ENCODE measurements at places on chromosomes 16 and 17.

DNA sequence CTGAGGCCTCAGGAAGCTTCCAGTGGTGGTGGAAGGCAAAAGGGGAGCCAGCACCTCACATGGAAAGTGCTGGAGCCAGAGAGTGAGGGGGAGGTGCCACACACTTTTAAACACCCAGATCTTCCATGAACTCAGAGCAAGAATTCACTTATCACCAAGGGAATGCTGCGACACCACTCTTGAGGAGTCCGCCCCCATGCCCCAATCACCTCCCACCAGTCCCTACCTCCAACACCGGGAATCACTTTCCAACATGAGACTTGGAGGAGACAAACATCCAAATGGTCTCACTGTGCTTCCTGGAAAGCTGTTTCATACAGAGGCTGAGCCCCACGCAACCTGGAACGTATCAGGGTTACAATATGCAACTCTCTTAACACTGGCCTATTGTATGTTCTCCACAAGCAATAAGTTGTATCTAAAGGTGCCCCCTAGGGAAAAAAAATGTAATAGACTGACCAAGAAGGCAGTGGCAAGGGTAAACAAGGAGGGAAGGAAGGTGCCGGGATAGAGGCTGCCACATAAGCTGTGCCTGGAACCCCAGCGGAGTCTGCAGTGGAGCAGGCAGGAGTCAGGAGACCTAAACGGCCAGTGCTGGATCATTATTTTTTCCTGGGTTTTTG, 106.7 kb upstream of the FOXF1 start:
- no peak for DNase-seq

- no peak for DNase-seq
Observed at GRCh38 chr17:1762901-1763898, 1.3 kb downstream of the SERPINF1 start.

DNA sequence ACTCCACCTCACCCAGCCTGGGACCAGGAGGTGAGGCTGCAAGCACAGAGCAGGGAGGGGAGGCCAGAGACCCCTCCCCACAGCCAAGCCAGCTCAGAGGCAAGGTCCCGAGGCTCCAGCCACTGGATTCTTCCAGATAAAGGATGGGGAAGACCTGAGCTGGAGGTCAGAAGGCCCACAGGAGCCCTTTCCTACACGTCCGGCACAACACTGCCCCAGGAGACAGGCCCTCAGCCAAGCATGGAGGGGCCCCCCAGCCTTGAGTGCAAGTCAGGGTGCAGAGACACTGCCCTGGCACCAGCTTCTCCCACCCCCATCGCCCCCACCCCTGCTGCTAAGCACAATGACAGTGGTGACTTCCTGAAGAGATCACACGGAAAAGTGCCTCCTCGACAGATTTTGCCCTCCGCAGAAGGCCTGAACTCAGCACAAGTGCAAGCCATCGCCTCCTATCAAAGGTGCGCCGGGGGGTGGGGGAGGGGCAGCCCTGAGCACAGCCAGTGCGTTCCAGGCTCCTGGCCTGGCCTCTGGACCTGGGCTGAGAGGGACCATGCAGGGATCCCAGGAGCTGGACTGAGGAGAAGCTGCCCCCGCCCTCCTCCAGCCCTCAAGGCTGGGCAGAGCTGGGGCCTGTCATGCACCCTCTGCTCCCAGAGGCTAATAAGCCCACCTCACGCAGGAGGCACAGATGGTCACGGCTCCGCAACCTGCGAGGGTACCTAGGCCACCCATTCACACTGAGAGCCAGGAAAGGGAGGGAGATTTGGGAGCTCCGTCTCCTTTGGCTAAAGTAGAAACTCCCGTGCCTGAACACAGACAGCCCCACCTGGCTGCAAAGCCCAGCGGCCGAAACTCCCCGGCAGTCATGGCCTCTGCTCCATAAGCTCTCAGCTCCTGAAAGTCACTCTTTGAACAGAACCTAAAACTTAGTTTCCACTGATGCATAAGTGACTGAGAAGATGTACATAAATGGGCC, 2.7 kb downstream of the MAFG start:
- DNase-seq, result peak; percentile 36

GRCh38 chr16:83768986-83769385, 38.8 kb upstream of the HSBP1 start:
- DNase-seq, result no peak

- DNase-seq, result no peak
Observed at GRCh38 chr16:55542459-55543082, 23.9 kb upstream of the CAPNS2 start.

DNA sequence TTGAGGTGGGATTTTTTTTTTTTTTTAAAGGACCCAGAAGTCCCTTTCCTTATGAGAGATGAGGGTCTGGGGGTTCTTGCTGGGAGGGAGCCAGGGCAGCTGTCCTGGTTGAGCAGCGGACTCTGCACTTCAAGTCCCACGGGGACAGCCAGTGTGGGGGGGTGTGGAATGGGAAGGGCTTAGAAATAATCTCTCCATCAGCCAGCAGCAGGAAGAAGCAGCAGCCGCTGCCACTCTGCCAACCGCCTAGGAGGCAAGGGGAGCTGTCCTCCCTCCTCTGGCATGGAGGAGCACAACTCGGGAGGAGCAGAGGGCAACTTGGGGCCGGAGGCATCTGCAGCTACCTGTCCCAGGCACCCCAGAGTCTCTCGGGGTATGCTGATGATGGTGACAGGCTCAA, at the start of gene KCNG4:
KCNG4 (minus strand) TSS at position 104 of the 400 bp plus-strand sequence. CDS start 2,527 bp downstream, outside the sequence.
- no peak for DNase-seq

DNA sequence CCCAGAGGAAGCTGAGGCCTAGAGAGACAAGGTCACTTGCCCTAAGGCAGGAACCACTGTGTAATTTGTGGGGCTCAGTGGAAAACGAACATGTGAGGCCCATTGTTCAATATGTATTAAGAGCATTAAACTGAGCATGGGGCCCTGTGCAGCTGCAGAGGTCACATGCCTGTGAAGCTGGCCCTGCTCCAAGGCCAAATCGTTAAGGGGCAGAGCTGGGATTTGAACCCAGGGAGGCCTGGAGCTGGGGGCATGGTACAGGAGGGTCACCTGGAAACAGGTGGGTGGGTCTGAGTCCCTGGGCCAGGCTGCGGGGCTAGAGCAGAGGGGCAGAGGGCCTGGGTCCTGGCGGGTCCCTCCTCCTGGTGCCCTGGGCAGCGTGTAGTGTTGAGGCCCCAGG, 19.7 kb downstream of the C16orf74 start:
- no peak for DNase-seq

GRCh38 chr16:23491490-23492391, 18.6 kb downstream of the GGA2 start:
- no peak for DNase-seq

GRCh38 chr16:6375465-6376075, 957.1 kb upstream of the RBFOX1 start:
- no peak for DNase-seq

DNA sequence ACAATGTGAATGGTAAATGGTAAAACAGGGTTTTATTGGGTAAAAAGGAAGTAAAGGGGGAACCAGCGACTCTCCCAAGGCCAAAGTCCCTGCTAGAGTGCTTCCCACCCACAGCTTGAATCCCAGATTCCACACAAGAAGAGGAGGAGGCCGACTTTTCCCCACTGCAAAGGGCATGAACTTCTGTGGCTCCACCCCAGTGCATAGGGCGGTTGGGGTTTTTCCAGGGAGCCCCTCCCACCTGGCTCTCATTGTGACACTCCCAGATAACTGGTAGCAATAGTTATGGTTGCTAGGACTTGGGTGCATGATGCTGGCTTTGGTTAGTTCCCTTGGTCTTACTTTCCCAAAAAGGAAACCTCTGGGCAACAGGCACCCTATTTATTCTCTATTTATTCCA, 666.0 kb upstream of the CA10 start:
- no peak for DNase-seq

- DNase-seq, result no peak
Observed at GRCh38 chr17:29039764-29040598, 3.0 kb upstream of the PIPOX start.

- DNase-seq, result no peak
Observed at GRCh38 chr16:76574651-76575050, 297.4 kb downstream of the CNTNAP4 start.

- no peak for DNase-seq
Observed at GRCh38 chr16:12148120-12148519, 171.6 kb downstream of the SNX29 start.

GRCh38 chr16:67198238-67198734, 645 bp upstream of the ELMO3 start:
- peak; percentile 36 for DNase-seq

- DNase-seq, result no peak
Observed at GRCh38 chr17:73549841-73550430, 94.3 kb downstream of the SDK2 start.

GRCh38 chr16:75244844-75245758, 6.3 kb downstream of the BCAR1 start:
- DNase-seq, result no peak

DNA sequence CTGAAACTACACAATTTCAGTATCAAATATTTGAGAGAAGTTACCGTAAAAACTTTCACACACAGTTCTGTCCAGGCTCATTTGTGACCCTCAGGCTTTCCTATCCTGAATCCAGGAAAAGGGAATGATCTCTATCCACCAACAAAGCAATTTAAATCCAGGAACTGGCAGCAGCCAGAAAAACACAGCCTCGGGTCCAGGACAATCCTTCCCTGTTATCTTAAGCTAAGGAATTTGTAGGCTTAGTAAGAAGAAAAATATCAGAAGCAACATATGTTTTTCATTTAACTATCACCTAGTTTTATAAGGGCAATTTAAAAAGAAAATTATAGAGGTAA, 47.1 kb downstream of the TEX2 start:
- DNase-seq, result no peak

DNA sequence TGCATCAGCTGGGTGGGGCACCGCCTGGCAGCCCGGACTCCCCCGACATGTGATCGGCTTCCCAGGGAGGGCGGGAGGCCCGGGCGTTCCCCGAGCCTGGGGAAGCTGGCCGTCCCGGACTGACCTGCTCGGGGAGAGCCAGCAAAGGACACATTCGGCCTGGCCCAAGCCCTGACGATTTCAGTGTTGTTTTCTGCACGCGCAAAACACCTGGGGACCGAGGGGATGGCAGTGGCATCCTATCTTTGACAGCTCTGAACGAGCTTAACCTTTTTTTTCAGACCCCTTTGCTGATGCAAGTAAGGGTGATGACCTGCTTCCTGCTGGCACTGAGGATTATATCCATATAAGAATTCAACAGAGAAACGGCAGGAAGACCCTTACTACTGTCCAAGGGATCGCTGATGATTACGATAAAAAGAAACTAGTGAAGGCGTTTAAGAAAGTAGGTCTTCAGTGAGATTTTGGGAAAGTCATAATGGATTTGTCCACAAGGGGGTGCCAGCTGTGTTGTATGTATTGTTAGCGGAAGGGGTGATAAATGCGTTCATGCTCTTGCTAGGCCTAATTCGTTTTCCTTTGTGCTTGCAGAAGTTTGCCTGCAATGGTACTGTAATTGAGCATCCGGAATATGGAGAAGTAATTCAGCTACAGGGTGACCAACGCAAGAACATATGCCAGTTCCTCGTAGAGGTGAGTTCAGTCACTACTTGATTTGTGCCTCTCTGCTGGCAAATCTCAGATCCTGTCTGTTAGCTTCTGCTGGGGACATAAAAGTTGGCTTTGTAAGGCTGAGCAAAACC, 1.0 kb downstream of the EIF1 start:
- peak; percentile 74 for DNase-seq

DNA sequence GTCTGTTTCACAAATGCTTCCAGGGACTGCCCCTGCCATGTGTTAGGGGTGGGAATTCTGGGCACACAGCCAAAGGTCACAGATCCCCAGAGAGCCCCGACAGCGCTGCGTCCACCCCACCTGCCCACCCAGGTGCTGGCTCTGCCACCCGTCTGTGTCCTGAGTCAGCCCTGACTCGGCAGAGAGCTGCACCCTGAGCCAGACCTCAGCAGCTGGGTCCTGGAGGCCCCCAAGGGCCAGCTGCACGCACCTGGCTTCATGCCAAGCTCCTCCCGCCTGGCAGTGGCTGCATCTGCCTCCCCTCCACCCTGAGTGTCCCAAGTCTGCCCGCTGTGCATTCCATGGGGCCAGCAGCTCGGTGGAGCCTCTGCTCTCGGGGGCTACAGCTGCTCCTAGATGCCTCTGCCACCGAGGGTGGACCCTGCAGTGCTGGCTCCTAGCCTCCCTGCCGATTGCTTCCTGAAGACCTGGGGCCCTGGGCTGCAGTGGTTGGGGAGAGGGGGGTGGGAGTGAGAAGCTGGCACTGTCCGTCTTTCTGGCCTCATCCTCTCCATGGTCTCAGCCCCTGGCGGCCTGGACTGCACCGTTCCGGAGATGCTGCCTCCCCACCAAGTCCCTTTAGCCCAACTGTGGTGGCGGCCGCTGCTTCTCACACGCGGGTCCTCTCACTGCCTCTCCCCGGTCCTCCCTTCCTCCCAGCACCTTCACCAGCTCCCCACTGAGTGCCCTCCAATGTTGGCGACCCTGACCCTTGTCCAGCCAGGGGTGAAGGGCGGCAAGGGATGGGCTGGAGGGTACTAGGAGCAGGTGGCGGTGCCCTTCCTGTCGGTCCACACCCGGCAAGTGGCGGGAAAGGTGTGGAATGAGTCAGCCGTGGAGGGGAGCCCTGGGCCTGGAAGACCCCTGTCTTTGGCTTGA, 3.0 kb downstream of the SECTM1 start:
- DNase-seq, result no peak

DNA sequence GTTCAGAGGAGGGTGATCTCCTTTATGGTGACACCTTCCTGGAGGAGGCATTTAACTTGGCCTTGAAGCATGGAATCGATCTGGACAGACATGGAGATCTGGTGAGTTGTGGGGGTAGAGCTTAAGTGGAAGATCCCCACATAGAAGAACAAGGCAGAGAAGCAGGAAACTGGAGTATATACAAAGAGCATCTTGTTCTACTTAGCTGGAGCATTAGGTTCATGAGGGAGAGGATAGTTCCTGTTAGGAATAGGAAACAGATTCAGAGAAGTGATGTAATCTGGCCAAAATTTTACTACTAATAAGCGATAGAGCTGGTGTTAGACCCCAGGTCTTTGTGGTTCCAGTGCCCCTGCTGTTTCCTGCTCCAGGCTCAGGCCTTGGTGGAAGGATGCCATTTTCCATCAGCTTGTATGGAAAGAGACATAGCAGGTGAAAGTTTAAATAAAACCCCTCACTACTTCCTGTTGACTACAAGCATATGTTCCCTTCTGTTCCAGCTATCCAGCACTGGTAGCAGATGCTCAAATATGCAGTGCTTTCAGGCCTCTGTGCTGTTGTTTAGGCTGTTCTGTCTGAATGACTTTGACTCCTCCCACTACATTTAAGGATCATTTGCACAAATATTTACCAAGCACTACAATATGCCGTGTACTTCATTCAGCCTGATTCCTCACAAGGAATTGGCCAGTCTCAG, 9.4 kb downstream of the RPAIN start:
- DNase-seq, result no peak

GRCh38 chr16:67762385-67762784, 43.3 kb upstream of the GFOD2 start:
- no peak for DNase-seq

GRCh38 chr16:29825145-29826044, 5.1 kb downstream of the MVP start:
- peak; percentile 37 for DNase-seq

GRCh38 chr17:70995997-70996396, 826.7 kb downstream of the KCNJ2 start:
- DNase-seq, result no peak

Measured in CD4-positive, alpha-beta T cell treated with Interleukin-1 beta for 1 hour (primary cell).